ENCODE measurements at places on chromosomes 1 and 21.

DNA sequence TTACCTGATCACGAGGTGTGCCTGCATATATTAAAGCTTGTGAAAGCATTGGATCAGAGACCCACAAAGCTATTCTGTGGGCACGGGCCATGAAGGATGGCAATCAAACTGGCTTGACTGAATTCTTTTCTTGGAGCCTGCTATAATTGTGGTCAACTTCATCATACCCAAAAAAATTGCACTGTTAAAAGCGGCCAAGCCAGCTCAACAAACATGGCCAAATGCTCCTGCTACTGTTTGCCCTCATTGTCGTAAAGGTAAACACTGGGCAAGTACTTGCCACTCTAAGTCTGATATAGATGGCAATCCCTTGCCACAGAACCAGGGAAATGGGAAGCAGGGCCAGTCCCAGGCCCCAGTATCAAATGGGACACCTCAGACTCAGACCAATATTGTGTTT, 6.6 kb upstream of the GSTM5 start:
- no peak for DNase-seq

- no peak for DNase-seq
These were observed 376.0 kb downstream of the SMYD3 start for GRCh38 chr1:246131095-246131494.

DNA sequence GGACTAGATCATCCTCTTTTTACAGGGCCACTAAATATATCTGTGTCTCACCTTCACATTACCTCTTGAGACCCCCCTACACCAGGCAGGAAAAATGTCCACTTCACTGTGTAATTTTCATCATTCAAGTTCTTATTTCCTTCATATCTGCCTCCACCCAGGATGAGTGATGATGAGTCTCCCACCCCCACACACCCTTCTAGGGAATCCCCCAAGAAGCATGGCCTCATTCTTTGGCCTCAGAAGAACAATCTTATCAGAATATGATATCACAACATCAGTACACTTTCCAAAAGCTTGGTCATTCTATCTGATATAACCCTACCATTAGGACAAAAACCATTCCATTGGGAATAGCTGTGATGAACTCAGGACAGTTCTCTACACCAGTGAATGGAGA, 170.3 kb upstream of the DUSP10 start:
- no peak for DNase-seq

DNA sequence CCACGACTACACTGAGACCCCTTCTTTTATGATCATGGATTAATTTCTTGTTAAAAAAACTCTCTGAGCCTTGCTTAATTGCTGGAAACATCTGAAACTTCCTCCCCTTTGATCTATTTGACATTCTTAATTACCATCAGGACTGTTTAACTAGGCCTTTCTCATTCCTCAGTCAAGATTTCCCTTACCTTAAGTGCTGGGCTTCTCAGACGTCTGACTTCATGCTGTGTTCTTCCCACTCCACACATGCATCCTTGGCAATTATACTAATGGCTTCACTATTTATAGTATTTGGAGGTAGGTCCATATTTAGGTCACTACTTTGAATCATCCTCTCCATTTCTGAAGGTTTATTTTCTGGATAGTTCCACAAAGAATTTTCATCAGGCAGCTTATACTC, 341.3 kb upstream of the TMPRSS15 start:
- DNase-seq = no peak

GRCh38 chr1:153799016-153799415, 23.8 kb downstream of the SLC27A3 start:
- DNase-seq = no peak

DNA sequence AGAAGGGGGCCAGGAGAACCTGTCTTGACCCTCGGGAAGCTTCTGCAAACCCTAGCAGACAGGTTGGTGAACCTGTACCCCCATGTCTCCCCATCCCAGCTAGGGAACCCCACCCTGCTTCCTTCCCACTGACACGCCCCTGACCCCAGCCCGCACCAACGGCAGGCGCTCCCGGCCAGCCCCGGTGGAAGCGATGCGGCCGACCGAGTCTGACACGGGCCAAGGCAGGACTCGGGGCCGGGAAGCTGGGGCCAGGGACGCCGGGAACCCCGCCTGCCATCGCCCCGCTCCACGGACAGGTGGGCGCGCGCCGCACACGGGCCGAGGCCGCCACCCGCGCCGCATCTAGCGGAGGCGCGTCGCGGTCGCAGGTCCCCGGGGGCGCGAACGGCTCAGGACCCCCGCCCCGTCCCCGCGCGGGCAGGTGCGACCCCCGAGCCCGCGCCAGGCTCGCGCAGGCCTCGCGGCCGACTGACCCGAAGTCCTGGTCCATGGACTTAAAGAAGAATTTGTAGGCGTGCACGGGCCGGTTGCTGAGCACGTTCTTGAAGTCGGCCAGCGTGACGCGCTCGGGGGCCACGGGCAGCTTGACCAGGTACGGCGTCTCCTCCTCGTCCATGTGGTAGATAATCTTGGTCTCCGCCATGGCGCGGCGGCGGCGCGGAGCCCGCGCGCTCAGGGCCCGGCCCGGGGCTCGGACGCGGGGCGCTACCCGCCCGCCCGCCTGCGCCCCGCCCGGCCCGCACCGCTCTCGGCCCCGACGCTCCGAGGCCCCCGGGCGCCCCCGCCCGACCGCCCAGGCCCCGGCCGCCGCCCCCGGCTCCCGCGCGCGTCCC, 580 bp downstream of the DVL1 start:
- DNase-seq = no peak

DNA sequence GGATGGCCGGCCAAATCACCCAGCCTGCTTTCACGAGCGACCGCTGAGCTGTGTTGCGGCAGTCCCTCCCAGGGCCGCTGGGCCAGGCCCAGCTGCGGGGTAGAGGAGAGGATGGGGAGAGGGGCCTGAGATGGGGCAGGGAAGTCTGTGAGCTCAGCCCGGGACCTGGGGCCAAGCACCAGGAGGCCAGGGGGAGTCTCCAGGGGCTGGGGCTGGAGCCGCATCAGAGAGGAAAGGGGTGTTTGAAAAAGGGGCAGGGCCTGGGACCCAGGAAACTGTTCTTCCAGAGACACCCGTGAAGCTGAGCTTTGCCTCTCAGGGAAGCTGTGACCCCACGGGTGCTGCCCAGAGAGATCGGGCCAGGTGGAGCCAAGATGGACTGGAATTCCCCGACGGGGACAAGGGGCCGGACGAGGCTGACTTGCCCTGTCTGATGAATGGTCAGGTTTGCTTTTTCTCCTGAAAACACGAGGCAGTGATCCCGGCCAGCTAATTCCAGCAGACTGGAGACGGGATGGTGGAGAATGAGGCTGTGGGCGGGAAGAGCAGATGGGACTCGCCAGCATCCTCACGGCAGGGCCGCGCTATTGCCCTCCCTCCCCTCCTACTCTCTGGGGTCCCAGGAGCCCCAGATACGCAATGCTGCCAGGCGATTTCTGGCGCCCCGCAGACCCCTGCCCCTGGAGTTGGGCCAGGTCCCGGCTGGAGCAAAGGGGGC, 40.3 kb upstream of the COL18A1 start:
- DNase-seq = no peak

GRCh38 chr1:6466023-6466422, at the start of gene TNFRSF25:
TSS of gene TNFRSF25 (minus strand) at chr1:6466173. CDS start at chr1:6466107, 66 bp downstream.
- no peak for DNase-seq

GRCh38 chr1:230278871-230279582, 147.1 kb downstream of the PGBD5 start:
- DNase-seq = no peak

DNA sequence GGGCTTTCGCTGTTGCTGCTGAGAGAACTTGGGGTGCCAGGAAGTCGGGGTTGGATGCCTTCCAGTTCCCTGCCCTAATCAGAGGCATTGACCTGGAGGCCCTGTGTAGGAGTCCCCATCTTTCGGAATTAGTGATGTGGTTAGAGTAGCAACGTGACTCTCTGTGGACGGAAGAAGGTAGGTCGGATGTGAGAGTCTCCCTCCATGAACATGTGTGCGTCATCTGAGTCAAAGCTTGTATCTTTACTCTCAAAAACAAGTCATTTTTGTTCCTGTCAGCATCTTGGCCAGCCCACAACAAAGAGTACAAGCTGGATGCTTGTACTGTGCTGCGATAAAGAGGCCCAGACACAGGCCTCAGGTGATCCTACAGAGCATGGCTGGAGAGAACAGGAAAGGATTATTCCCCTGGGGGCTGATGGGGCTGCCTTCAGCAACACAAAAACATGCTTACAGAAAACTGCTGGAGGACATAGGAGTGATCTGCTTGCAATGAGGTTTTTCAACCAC, 31.0 kb upstream of the IL10 start:
- DNase-seq = peak; percentile 58

Measured in stimulated activated CD4-positive, alpha-beta T cell treated with anti-CD3 and anti-CD28 coated beads, TNF-alpha, amount 100 ng/mL, for 4 hours (primary cell).